ENCODE measurements at places on chromosomes 3 and 15. TPM values are rescaled to one million over a fixed set of nuclear protein-coding genes. Genes with fewer than 3 reads are reported as not detected.

Gene KLF15
- total RNA-seq = 1.5 TPM

Gene STRA6
- total RNA-seq = 4.5 TPM

Gene LRRC31
- not detected for total RNA-seq

Gene ALDH1A3
- total RNA-seq = 54.7 TPM

Gene GOLGA6L7
- total RNA-seq = not detected

Gene RYK
- 112 TPM for total RNA-seq

Gene SUCNR1
- total RNA-seq = not detected

Gene PLA1A
- 0.25 TPM for total RNA-seq

Gene POLQ
- 6.5 TPM for total RNA-seq

Gene PRTG
- total RNA-seq = 1.5 TPM
